ENCODE measurements at places on chromosomes 12 and 14. TPM values are rescaled to one million over a fixed set of nuclear protein-coding genes. Genes with fewer than 3 reads are reported as not detected.

PPP1R1A gene
- total RNA-seq = not detected

DNA sequence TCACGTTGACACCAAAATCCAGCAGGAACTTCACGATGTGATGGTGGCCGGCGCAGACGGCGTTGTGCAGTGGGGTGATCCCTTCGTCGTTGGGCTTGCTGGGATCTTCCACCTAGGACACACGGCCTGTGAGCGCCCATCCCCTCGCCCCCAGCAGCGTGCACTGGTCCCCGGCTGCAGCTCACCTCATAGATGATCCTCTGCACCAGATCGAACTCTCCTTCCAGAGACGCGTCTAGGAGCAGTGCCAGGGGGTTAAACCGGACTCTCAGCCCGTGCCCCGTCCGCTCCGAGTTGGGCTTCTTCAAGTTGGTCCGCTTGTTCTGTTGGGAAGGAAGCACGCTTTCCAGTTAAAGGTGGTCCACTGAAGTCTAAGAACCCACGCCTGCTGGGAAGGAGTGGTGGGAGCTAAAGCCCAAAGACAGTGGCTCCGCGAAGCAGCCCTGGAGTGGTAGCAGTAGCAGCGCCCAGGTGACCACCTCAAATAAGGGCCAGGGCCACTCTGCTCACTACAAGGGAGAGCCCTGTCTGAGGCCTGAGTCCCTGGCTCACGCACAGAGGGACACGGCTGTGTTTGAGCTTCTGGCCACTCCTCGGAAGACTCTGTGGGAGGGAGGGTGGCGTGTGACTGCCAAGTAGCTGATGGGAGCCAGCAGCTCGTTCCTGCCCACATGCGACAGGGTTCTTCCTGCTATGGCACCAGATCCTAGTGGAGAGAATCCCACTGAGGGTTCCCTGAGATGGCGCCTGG lies 23.3 kb downstream of the ZFYVE21 start:
- DNase-seq = no peak

- DNase-seq = no peak
Observed at GRCh38 chr12:20490213-20490612, 121.9 kb downstream of the PDE3A start.

GRCh38 chr12:126248871-126249403 lies 1183.7 kb downstream of the AACS start:
- no peak for DNase-seq

GRCh38 chr12:14268120-14268515 lies 97.4 kb upstream of the ATF7IP start:
- DNase-seq = no peak
